ENCODE measurements at places on chromosomes 2 and 18. TPM values are rescaled to one million over a fixed set of nuclear protein-coding genes. Genes with fewer than 3 reads are reported as not detected.
A peak's percentile ranks its signal among the peaks of the same experiment; 100 is the strongest.

GRCh38 chr2:240343548-240343947 lies 91.9 kb upstream of the GPC1 start:
- H3K27ac ChIP-seq: no peak overlapping the region
- DNase-seq: no peak
- H3K36me3 ChIP-seq: no peaks in the 10 kb centered on the region
- no peaks in the 10 kb centered on the region for H3K4me1 ChIP-seq
- peaks cover 3% of the 10 kb centered on the region for H3K27me3 ChIP-seq
- no peak overlapping the region for H3K4me3 ChIP-seq

DNA sequence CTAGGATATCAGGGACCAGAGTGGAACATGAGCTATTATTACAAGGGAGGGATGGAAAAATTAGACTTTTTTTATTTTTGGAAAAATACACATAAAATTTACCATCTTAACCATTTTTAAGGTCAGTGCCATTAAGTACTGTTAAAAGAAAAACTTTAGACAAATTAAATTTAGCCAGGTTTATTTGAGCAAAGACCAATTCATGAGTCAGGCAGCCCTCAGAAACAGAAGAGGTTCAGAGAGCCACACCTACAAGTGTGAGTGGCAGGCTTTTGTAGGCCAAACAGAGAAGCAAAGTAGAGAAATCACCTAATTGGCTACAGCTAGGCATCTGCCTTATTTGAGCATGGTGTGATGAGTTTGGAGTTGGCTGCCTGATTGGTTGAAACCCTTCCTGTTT lies 301.3 kb upstream of the RAB12 start:
- H3K4me1 ChIP-seq: no peaks in the 10 kb centered on the region
- no peak for DNase-seq
- H3K4me3 ChIP-seq: no peak overlapping the region
- H3K36me3 ChIP-seq: no peaks in the 10 kb centered on the region
- H3K27ac ChIP-seq: no peak overlapping the region
- no peaks in the 10 kb centered on the region for H3K27me3 ChIP-seq

GRCh38 chr18:11176481-11176881 lies 27.1 kb upstream of the PIEZO2 start:
- no peak overlapping the region for H3K4me3 ChIP-seq
- H3K36me3 ChIP-seq: no peaks in the 10 kb centered on the region
- no peak for DNase-seq
- no peak overlapping the region for H3K27ac ChIP-seq
- no peaks in the 10 kb centered on the region for H3K4me1 ChIP-seq

- H3K36me3 ChIP-seq: no peaks in the 10 kb centered on the region
- H3K27me3 ChIP-seq: peaks cover 21% of the 10 kb centered on the region
- H3K4me3 ChIP-seq: no peak overlapping the region
- H3K27ac ChIP-seq: no peak overlapping the region
- peaks cover 18% of the 10 kb centered on the region for H3K4me1 ChIP-seq
Measured at GRCh38 chr2:101153077-101153707, 2.0 kb upstream of the TBC1D8 start.

DNA sequence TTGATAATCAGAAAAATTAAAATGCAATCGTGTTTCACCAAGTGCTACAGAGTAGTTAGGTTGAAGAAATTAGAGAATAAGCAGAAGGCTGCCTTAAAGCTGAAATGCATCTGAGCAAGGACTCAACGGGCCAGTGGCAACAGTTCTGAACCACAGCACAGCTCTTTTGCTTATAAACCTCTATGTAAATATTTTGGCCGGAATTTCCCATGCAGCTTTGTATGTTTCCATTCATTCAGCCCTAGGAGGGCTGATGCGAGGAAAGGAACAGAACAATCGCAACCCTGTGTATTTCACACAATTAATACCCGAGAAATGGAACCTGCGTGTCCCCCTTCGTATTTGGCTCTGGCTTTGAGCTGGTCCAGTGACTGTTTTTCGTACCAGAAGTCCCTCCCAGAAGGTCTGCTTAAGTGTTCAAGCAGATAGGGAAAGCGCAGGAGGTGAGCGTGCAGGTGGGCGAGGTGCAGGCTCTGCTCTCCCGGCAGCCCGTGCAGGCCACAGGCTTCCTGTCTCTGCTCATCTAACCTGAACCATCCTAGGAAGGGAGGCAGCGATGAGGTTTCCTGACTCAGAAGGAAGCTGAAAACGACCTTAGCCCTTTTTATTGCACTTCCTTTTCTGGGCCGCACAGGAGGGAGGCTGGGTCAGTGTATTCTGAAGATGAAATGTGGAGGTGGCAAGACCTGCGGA lies 67.3 kb downstream of the ASB1 start:
- H3K4me1 ChIP-seq: peaks cover 19% of the 10 kb centered on the region
- peak overlapping the region; percentile 1 for H3K4me3 ChIP-seq
- H3K27me3 ChIP-seq: no peaks in the 10 kb centered on the region
- peak; percentile 57 for DNase-seq
- H3K27ac ChIP-seq: no peak overlapping the region

GRCh38 chr2:38261569-38262068 lies 115.5 kb downstream of the ATL2 start:
- peaks cover 16% of the 10 kb centered on the region for H3K27me3 ChIP-seq
- no peak overlapping the region for H3K27ac ChIP-seq
- peaks cover 6% of the 10 kb centered on the region for H3K36me3 ChIP-seq

DNA sequence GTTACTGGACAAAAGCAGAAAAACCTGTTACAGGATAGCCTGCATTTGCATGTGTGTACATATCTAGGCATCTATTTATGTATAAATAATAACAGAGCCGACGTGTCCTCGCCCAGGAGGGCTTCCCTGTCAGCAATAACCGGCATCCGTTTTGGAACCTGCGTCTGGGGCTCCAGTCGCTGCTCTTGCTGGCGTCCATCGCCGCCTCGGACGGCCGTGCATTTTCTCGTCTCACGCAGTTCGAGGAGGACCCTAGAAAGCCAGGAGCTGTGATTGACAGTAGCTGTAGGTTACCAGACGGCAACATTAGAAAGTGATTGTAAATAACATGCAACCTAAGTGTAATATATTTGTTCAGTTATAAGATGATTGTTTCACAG lies 132.6 kb downstream of the NFATC1 start:
- H3K4me3 ChIP-seq: no peak overlapping the region
- H3K27ac ChIP-seq: no peak overlapping the region
- no peaks in the 10 kb centered on the region for H3K27me3 ChIP-seq

- peak overlapping the region; percentile 86 for H3K4me3 ChIP-seq
- H3K27me3 ChIP-seq: no peaks in the 10 kb centered on the region
- H3K4me1 ChIP-seq: peaks cover 40% of the 10 kb centered on the region
- DNase-seq: peak; percentile 66
Measured at GRCh38 chr2:237968048-237968862, 1.4 kb downstream of the UBE2F start.

DNA sequence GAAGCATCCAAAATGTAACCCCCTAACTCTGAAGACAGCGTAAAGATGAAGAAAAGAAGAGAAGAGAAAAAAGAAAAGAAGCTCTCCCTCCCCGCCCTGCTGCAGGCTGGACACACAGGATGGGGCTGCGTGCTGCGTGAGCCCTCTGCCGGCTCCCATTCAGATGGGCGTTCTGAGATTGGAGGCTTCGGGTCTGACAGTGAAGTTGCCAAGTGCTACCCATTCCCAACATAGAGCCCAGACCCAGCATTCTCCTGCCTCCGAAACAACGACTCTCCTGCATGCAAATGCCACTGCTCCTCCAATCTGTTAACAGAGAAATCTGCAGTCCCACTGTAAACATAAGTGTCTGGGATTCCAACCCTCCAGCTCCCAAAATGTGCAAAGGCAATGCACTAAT lies 234.9 kb downstream of the BCL11A start:
- no peak overlapping the region for H3K27ac ChIP-seq
- H3K4me1 ChIP-seq: no peaks in the 10 kb centered on the region

POTEI gene
- total RNA-seq: not detected

ALK gene
- not detected for total RNA-seq

CCDC121 gene
- total RNA-seq: 0.36 TPM

CYTIP gene
- total RNA-seq: 388 TPM

PIEZO2 gene
- not detected for total RNA-seq
